ENCODE measurements at places on chromosomes 2 and 18. TPM values are rescaled to one million over a fixed set of nuclear protein-coding genes. Genes with fewer than 3 reads are reported as not detected.

DDX18 gene
- 46.5 TPM for total RNA-seq

DNA sequence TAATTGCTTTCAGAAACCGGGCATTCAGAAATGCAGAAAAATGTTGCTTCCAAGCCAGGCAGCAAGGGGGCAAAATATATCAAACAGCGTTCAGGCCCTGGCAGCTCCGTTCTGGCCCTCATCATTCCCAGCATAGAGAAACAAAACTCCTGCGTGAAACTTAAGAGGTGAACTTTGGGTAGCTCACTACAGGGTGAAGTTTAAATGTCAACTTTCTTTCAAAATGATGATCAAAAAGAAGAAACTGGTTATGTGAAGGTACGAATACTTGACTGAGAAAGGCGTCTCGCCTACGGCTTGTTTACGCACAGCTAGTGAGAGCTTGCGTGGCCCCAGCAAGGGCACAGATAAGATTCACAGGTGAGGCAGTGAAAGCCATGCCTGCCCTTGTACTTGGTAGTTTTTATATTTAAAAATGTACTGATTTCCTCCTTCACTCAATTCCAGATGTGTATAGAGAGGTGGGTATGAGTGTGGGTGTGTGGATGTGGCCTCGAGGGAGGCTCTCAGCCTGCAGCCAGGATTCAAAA lies 127.5 kb downstream of the NFATC1 start:
- peaks cover 6% of the 10 kb centered on the region for H3K36me3 ChIP-seq
- H3K27ac ChIP-seq, result no peak overlapping the region
- peaks cover 18% of the 10 kb centered on the region for H3K4me1 ChIP-seq
- H3K4me3 ChIP-seq, result no peak overlapping the region
- H3K27me3 ChIP-seq, result peaks cover 8% of the 10 kb centered on the region

DNA sequence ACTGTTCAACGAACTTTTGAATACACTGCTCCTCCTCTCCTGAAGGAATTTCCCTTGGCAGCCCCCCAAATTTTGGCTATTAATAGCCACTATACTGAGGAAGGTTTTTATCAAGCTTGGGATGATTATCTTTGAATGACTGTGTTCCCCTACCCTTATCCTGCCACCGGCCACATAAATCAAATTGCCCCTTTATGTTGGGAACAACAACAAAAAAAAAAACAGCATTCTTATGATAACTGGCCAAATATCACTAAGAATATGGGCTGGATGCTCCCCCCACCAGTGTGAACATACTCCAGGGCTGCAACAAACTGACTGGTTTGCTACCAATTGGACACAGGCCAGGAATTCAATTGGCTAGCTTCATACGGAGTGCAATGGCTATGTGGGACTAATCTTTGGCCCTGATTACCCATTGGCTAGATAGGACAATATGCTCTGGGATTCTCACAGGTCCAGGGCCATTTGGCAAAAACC lies 20.6 kb downstream of the DUSP11 start:
- H3K27me3 ChIP-seq, result no peaks in the 10 kb centered on the region
- peak; percentile 36 for DNase-seq
- H3K36me3 ChIP-seq, result peaks cover 39% of the 10 kb centered on the region
- H3K4me1 ChIP-seq, result peaks cover 3% of the 10 kb centered on the region

SCYGR4 gene
- total RNA-seq, result not detected

KCNE4 gene
- 7.2 TPM for total RNA-seq

GRCh38 chr2:232142049-232142448 lies 180.5 kb downstream of the DIS3L2 start:
- H3K27me3 ChIP-seq, result no peaks in the 10 kb centered on the region
- no peak overlapping the region for H3K4me3 ChIP-seq
- no peak overlapping the region for H3K27ac ChIP-seq
- H3K36me3 ChIP-seq, result no peaks in the 10 kb centered on the region

DNA sequence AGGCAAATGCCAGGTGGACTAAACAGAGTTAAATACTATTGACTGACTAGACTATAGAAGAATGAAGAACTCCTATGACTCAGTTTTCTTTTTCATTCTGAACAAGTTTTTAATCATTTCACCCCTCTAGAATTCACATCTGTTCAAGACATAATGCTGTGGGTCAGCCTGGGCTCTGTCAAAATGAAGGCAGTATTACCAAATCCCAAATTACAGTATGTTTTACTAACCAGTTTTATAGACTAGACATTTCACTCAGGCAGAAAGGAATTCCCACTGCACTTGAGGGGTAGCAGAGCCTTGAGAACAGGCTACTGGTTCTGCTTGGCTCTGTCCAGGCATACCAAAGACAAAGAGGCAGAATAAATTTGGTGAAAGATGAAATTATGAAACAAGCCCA lies 511.7 kb downstream of the EPHA4 start:
- H3K4me1 ChIP-seq, result no peaks in the 10 kb centered on the region
- no peaks in the 10 kb centered on the region for H3K36me3 ChIP-seq
- no peak overlapping the region for H3K27ac ChIP-seq
- H3K27me3 ChIP-seq, result no peaks in the 10 kb centered on the region
- no peak overlapping the region for H3K4me3 ChIP-seq
- no peak for DNase-seq

GRCh38 chr2:64007924-64008323 lies 11.3 kb downstream of the VPS54 start:
- no peaks in the 10 kb centered on the region for H3K27me3 ChIP-seq
- no peaks in the 10 kb centered on the region for H3K36me3 ChIP-seq
- no peaks in the 10 kb centered on the region for H3K4me1 ChIP-seq
- H3K27ac ChIP-seq, result no peak overlapping the region

DNA sequence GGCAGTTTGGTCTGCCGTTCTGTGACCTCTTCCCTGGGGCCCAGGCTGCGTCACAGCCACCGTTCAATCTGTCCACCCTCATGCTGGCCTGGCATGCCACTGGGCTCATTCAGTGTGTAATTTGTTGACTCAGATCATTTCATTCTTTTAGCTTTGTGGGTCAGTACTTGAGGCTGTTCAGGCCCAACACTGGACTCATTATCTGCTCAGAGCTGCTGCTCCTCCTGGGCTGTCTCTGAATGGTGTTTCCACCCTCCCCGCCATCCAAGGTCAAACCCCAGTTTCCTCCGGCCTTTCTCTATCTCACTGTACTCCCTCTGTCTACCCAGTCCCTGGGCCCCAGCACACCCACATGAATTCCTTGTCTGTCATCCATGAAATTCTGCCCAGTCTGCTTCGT lies 152.4 kb upstream of the NCK2 start:
- H3K27ac ChIP-seq, result no peak overlapping the region
- no peaks in the 10 kb centered on the region for H3K27me3 ChIP-seq
- peaks cover 8% of the 10 kb centered on the region for H3K4me1 ChIP-seq
- no peak overlapping the region for H3K4me3 ChIP-seq

KIAA2012 gene
- total RNA-seq, result 0.31 TPM

DNA sequence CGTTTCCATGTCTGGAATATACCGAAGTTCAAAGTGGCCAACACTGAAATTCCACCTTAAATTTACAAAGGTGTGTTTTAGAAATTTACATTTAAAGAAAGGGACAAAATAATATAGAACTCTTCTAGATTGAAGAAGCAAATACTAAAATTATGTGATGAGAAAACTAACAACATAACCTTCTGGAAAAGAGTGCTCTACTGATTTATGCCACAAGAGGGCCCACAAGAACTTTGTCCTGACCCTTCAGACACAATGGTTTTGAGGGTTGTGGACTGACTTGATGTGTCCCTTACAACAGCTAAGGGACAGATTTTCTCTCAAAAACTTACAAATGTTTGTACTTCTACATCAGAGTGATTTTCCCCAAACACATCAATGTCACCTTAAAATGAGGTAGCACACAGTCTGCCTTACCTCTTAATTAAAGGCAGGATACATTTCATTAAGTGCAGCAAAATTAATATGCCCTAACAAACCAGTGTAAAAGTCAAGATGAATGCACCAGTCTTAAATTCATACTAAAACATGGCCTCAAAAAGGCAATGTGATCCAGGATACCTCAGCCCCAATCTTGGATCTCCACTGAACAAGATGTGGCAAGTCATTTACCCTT lies 36.2 kb downstream of the EIF2AK3 start:
- no peak overlapping the region for H3K4me3 ChIP-seq
- H3K4me1 ChIP-seq, result no peaks in the 10 kb centered on the region
- DNase-seq, result peak; percentile 72
- H3K36me3 ChIP-seq, result peaks cover 17% of the 10 kb centered on the region

- no peaks in the 10 kb centered on the region for H3K36me3 ChIP-seq
- H3K4me3 ChIP-seq, result no peak overlapping the region
- H3K27me3 ChIP-seq, result no peaks in the 10 kb centered on the region
- DNase-seq, result no peak
- H3K27ac ChIP-seq, result no peak overlapping the region
Observed at GRCh38 chr2:142965443-142965842, 88.0 kb downstream of the KYNU start.

- no peaks in the 10 kb centered on the region for H3K27me3 ChIP-seq
- H3K4me1 ChIP-seq, result no peaks in the 10 kb centered on the region
- no peak overlapping the region for H3K27ac ChIP-seq
- H3K36me3 ChIP-seq, result no peaks in the 10 kb centered on the region
- no peak for DNase-seq
Observed at GRCh38 chr2:174510583-174511189, 23.9 kb upstream of the GPR155 start.

- H3K27me3 ChIP-seq, result no peaks in the 10 kb centered on the region
- H3K4me1 ChIP-seq, result peaks cover 7% of the 10 kb centered on the region
- no peak overlapping the region for H3K27ac ChIP-seq
- DNase-seq, result no peak
Observed at GRCh38 chr18:55763298-55763697, 175.3 kb upstream of the TCF4 start.

DNA sequence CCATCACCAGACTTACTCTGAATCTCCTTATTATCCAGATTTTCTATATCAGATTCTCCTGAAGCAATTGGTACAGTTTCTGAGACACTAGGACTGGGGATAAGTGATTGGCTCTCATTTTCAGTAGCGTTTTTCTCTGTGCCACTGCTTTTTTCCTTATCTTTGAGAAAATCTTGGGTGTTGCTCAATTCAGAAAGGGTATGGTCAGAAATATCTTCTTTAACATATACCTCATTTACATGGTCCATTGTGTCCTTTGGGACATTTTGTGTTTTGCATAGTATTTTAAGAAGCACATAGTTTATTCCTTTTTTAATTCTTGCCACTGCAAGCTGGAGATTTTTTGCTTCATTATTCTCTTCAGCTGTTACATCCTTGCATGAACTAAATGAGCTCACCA lies 56.6 kb upstream of the SCN9A start:
- H3K36me3 ChIP-seq, result no peaks in the 10 kb centered on the region
- no peak overlapping the region for H3K27ac ChIP-seq
- DNase-seq, result no peak
- no peak overlapping the region for H3K4me3 ChIP-seq
- no peaks in the 10 kb centered on the region for H3K27me3 ChIP-seq

DNA sequence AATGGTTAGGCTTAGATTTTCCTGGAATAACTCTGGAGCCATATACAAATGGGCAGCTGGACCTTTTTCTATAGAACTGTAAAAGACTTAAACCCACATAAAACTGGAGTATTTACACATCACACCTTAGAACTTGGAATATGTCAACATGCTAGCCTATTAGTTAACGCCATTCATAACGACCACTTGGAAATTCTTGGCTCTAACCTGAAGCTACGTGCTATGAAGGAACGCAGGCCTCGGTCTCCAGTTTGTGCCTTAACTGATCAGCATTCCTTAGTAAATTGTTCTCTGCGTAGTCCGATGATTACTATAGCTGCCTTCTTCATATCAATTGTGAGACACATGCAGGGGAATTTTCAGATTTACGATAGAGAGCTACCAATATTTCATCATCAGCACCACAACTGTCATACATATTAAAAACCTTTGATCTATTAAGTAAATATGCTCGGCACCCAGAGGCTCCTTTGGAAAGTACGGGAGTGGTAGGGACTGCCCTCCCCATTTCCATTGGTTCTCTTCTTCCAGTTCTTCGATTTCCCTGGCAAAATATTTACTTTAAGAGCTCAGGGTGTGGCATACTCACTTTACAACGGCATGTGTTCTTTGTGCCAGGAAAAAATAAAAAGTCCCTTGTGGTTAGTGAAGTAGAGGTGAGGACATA lies 17.5 kb upstream of the CCL20 start:
- no peaks in the 10 kb centered on the region for H3K36me3 ChIP-seq
- no peak for DNase-seq
- H3K4me1 ChIP-seq, result no peaks in the 10 kb centered on the region
- no peak overlapping the region for H3K27ac ChIP-seq
- H3K27me3 ChIP-seq, result no peaks in the 10 kb centered on the region
- H3K4me3 ChIP-seq, result no peak overlapping the region

DNA sequence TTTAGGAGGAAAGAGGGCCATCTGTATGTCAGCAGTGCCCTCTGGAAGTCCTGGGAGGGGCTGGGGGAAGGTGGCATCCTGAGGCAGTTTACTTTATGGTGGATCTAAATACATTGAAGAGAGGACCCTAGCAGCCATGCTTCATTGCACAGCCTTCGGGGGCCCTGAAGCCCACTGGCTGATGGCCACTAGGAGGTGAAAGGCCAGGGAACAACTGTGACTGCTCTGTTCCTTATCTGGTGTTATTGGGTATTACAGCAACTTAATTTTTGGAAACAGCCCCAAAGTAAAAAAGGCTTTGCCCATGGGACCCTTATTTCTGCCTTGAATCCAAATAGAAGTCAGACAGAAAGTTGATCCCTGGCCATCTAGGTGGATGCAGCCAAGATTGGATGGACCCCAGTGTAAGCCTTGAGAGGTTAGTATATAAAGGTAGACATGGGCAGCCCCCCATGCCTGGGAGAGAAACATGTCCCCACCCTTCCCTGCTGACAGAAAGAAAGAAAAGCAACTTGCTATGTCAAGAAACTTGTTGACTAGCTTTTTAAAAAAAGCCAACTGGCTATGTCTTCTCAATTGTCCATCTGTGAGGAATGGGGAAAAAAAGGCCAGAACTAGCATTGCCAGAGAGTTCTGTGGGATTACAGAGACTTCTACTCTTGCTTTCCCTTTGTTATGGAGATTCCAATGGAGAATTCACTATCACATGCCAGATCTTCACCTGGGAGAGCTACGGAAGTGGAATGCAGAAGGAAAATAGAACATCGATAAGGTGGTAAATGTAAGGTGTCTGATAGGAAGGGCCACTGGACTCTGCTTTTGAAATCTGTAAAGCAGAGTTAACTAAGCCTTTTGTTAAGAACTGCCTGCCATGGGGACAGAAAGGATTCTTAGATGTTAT lies 58.6 kb upstream of the OSR1 start:
- H3K4me3 ChIP-seq, result no peak overlapping the region
- H3K27me3 ChIP-seq, result no peaks in the 10 kb centered on the region
- DNase-seq, result no peak
- no peaks in the 10 kb centered on the region for H3K36me3 ChIP-seq
- no peak overlapping the region for H3K27ac ChIP-seq
- no peaks in the 10 kb centered on the region for H3K4me1 ChIP-seq

DNA sequence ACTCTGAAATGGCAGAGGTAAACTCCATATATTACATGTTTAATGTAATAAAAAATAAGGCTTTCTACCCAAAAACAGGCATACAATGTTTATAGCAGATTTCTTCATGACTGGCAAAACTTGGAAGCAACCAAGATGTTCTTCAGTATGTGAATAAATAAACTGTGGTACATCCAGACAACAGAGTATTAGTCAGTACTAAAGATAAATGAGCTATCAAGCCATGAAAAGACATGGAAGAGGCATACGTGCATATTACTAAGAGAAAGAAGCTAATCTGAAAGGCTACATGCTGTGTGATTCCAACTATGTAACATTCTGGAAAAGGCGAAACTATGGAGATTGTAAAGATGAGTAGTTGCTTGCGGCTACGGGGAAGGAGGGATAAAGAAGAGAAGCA lies 97.4 kb downstream of the OSR1 start:
- H3K27me3 ChIP-seq, result no peaks in the 10 kb centered on the region
- H3K36me3 ChIP-seq, result no peaks in the 10 kb centered on the region
- no peak for DNase-seq

- DNase-seq, result no peak
- H3K4me1 ChIP-seq, result no peaks in the 10 kb centered on the region
- no peaks in the 10 kb centered on the region for H3K36me3 ChIP-seq
Observed at GRCh38 chr2:107822302-107822701, 4.4 kb upstream of the RGPD4 start.

Data from muscle of leg (tissue), 16 donors.